ENCODE measurements at places on chromosomes 1 and 21.

GRCh38 chr1:174912264-174912663 lies 87.5 kb upstream of the CACYBP start:
- DNase-seq = no peak

- DNase-seq = no peak
These were observed 18.4 kb upstream of the CASQ1 start for GRCh38 chr1:160171980-160172379.

GRCh38 chr1:204941421-204942338 lies 71.0 kb downstream of the NFASC start:
- peak; percentile 30 for DNase-seq

DNA sequence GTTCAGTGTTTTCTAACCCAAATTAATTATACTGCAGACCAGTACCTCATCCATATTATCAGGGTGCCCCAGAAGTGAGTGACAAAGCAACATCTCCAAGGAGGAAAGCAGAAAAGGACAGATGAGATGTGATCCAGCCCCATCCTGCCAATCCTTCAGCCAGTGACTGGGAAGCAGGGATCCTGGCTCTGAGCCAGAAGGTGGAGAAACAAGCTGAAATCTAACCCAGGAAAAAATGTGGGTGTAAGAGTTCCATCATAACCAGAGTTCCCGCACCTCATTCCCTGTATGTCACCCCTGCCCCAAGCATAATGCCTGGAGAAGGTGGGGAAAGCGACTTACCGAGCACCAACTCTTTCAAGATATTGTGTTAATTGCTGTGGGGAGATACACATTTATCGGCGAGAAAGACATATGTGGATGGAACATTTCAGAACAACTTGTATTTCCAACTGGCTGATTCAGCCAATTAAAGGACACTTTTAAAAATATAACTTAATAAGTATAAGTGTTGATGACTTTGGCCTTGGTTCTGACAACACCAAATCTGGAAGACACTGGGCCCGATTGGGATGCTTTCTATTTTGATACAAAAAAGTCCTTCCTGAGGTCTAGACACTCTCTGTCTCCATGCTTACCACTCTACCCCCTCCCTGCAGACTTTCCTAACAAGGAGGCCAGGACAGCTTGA lies 14.9 kb downstream of the PLEKHA6 start:
- no peak for DNase-seq

- no peak for DNase-seq
These were observed 3.7 kb upstream of the KIAA1614 start for GRCh38 chr1:180909005-180909414.

- DNase-seq = no peak
These were observed 39.7 kb downstream of the DNTTIP2 start for GRCh38 chr1:93839307-93839706.

DNA sequence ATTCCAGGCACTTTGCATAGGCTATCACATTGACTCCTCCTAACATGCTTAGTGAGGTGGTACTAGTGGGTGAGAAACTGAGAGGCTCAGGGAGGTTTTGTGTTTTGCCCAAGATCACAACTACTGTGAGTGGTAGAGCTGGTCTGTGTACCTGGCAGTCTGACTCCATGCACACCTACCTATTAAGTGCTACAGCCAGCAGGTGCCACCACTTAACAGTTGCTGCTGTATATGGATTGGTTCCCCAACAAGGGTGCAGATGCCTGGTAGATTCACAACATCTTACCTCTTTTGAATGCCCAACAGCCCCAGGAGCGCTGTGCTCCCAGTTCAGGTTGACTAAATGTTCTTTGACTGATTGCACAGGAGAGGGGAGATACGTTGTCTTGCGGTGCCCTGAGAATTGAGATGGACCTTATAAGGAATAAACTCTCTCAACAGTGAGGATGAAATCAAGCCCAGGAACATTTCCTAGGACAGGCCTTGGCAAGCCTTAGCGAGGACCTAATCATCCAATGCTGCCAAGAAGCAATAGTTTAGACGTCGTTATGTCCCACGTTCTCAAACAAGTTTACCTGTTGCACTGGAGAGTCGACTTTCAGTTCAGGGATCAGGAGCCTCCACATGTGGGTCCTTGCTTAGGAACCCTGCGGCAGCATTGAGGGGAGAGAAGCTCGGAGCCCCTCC lies 78.9 kb upstream of the F3 start:
- DNase-seq = no peak

DNA sequence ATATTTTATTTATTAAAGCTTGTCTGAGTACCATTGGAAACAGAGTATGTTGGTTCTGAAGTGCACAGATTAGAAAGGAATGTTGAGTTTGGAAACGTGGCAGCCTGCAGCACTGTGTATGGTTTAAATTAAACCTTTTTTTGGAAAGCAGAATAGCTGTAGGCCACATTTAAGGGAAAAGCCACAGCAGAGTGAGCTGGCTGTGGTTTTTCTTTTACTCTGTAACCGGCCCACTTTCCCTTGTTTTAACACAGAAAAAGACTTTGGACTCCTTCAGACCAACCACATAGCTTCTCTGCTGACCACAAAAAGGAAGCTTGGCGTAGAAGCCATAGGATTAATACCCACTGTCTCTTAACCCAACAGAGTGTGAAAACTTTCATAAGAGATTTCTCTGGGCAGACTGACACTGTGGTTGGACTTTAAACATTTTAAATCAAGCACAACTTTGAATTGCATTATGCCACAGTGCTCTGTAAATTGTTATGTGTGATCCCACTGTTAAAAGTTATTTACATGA lies 75.2 kb downstream of the NFIA start:
- DNase-seq = peak; percentile 52

GRCh38 chr1:198649968-198650338 lies 11.1 kb downstream of the PTPRC start:
- DNase-seq = no peak

GRCh38 chr21:31844206-31844605 lies 28.6 kb upstream of the HUNK start:
- no peak for DNase-seq

GRCh38 chr1:201584471-201585092 lies 45.7 kb downstream of the NAV1 start:
- no peak for DNase-seq

DNA sequence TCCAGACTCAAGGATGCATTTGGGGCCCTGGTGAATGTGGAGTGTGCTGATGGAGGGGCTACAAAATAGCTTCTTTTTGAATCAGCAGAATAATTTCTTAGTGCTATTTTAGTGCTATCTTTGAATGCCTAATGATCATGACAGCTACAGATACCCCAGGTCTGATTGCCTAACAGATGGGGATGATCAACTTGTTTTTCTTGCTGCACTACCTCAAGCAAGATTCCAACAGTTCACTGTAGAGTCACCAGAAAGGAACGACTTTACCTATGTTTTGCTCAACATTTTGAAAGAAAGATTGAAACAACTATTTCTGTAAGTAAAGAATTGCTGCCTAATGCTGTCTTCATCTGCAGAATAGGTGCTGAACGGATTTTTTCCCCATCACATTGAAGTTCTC lies 42.6 kb upstream of the VAV3 start:
- DNase-seq = no peak

DNA sequence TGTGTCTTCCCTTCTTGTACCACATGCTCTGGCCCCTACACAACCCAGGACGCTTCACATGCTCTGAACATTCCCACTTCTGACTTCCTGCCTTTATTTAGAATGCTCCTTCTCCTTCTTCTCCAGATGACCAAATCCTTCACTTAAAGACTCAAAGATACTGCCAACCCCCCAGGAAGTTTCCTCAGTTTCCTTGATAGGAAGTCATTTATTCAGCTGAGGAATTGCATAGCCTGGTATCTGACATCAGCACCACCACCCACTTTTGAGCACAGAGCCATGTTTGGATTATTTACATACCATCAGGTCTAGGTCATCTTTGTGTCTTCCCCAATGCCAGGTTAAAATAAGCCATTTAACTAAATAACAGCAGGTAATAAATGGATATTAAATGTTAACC lies 42.4 kb downstream of the GFI1 start:
- DNase-seq = no peak

DNA sequence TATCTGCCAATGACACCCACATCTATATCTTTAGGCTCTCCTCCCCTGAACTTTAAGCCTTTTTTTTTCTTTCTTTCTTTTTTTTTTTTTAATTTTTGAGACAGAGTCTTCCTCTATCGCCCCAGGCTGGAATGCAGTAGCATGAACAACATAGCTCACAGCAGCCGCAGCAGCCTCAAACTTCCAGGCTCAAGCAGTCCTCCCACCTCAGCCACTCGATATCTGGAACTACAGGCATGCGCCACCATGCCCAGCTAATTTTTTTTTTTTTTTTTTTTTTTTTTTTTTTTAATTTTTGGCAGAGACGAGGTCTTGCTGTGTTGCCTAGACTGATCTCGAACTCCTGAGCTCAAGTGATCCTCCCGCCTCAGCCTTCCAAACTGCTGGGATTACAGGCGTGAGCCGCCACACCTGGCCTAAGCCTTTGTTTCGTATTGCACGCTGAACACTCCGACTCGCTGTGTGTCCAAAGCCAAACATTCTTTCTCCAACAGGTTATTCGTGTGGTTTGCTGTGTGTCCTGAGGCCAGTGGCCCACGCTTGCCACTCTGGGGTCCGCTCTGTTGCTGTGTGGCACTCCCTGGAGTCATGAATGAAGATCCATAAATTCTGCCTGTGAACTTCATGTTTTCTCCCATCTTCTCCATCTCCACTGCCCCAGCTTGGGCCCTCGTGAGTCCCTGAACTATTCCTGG lies 119.4 kb downstream of the CAMTA1 start:
- no peak for DNase-seq

DNA sequence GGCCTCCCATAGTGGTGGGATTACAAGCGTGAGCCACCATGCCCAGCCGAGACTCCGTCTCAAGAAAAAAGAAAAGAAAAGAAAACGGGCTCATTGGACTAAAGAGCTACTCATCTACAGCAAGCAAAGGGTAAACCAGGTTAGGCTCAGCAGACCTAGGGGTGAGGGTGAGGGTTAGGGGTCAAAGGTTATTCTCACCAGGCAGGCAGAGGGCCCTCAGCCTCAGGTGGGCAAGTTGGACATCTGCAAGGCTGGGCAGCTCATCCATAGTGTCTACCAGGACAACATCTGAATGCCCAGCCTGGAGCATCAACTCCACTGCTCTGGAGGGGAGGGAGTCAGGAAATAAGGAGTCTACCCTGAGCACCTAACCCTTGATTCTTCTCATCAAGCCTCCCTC lies 3.5 kb downstream of the MTMR11 start:
- no peak for DNase-seq

- no peak for DNase-seq
These were observed 81.0 kb downstream of the MAN1C1 start for GRCh38 chr1:25697435-25698217.

DNA sequence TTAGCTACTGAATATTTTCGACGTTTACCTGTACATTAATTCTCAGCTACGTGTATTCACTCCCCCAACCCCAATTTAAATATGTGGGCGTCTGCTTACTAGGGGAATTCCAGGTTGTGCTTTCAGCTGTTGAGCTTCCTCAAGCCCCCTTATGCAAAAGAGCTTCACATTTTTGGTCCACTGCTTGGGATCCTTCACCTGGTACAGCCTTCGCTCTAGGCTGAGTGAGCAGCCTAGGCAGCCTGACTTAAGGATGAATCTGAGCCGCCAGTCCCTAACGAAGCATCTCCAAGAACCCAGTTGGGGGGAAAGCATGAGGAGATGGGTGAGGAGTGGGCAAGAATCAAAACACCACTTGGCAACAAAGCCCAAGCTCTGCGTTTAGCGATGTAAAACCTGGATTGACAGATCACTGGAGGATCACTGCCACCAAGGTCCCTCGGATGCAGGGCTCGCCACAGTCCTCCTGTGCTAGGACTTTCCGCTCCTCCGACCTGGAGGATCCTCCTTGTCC lies 674 bp downstream of the BCL10 start:
- DNase-seq = no peak

GRCh38 chr1:173503391-173503790 lies 26.3 kb downstream of the PRDX6 start:
- no peak for DNase-seq
